ENCODE measurements at places on chromosomes 16 and 17.

DNA sequence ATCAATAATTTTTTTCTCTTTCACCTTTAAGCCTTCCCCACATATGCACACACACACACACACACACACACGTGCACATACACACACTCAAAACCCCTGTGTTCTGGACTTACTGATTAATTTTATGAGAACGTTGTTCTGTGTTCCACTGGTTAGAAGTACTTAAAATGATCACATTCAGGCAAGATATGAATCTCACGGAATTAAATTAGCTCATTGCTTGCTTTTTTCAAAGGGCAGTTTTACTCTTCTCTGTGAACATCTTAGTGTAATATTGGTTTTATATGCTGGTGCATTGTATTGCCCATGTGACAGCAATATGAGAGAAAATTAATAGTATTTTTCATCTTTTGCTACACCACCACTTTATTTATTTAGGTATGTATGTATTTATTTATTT lies 377.3 kb upstream of the RBFOX1 start:
- no peak for DNase-seq

DNA sequence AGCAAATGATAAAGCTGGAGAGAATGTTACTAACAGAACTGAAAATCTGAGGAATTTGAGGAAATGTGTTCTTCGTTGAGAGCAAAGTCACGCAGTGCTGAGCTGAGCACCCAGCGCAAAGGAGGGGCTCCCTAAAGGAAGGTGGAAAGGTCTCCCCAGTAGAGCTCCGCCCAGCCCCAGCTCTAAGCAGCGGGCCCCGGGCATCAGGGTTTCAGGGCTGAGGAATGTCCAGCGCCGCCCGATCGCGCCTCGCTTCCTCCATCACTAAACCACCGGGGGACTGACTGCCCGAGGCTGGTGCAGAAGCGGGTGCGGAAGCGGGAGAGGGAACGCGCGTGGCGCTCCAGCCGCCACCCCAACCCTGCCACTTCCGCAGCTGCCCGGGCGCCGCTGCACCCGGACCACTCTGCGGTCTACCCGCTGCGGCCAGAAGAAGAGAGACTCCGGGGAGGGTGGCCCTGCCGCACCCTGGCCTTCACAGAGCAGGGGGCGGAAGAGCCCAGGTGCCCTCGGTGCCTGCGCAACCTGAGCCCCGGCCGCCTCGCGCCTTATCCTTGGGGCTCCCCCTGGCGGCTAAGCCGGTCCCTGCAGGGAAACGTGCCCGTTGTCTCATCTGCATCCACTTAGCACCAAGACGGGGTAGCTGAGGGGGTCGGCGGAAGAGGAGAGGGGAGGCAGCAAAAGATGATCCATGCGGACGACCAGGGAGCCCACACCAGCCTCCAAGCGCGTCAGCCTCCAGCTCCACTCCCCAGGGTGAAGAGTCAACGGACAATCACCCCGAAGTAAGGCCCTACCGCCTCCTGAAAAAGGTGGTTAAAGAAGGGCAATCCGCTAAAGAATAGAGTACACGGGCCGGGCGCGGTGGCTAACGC lies 12.4 kb upstream of the GUCY2D start:
- DNase-seq = no peak

- no peak for DNase-seq
These were observed 5.6 kb upstream of the HSBP1 start for GRCh38 chr16:83802135-83802534.

DNA sequence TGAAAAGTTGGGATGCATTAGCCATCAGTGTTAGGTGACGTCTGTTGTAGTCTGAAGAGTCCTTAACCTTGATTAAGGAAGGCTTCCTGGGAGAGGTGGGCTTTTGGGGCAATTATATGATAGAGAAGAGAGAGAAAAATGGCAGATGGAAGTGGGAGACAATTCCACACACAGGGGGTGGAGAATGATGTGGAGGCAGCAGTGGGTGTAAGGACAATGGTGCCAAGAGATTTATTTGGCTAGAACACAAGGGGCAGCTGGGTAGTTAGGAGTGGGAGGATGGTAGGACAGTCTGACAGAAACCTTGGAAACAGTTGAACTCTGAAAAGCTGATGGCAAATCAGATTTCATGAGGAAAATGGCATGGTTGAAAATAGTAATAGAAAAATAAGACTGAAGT lies 10.7 kb upstream of the DUSP14 start:
- DNase-seq = no peak

- no peak for DNase-seq
These were observed 20.3 kb downstream of the RAPGEFL1 start for GRCh38 chr17:40197550-40197949.

DNA sequence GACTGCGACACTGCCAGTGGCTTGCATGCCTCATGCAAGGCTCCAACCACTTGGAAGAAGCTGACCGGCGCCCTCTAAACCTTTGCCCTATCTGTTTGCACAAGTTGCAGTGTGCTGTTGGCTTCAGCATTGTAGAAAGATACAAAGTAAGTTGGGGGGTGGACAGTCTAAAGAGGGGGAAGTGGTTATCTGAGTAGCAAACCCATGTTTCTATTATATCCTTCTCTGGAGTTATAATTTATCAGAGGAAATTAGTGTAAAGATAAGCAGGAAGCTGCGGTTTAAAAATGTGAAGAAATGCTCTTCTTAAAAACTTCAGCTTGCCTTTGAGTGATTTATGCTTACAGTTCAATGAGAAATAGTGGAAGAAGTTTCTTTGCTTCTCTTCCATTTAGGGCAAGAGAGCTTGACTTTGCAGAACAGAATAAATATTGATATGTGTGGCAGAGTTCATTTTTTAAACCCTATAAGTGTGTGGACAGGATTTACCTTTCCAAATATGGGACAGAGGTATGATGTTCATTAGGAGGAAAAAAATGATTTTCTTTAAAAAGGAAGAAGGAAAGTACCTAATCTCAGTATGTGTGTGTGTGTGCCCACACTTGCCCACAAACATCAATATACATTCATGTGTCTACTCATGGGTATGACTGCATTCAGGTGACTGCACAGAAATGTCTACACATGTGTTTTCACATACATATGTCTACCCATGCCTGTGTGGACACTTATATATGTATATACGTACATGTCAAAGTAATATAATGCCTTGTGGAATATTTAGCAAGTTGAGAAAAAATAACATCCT lies 8.1 kb downstream of the AMZ2 start:
- DNase-seq = no peak

- DNase-seq = no peak
These were observed 122.0 kb downstream of the COPRS start for GRCh38 chr17:31736855-31737625.

GRCh38 chr17:34993031-34993430 lies 12.7 kb downstream of the LIG3 start:
- DNase-seq = no peak

DNA sequence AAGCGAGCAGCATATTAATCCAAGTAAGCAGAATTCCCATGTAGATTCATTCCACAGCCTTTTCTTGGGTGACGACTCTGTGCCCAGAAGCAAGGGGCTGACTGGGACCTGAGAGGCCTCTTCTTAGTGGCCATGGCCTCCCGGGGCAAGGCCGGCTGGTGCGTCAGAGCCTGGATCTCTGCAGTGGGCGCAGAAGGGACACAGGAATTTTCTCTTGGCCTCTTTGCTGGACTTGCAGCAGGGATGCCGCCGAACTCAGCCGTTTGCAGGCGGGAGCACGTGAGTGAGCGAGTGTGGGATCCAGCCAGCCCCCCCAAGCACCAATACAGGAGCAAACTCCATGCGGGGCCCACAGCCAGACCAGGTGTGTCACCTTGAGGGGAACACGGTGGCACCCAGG lies 151.8 kb downstream of the RPTOR start:
- DNase-seq = no peak

GRCh38 chr16:49631187-49632041 lies 224.5 kb downstream of the ZNF423 start:
- no peak for DNase-seq

- DNase-seq = no peak
These were observed 123.6 kb downstream of the CDYL2 start for GRCh38 chr16:80680839-80681238.

DNA sequence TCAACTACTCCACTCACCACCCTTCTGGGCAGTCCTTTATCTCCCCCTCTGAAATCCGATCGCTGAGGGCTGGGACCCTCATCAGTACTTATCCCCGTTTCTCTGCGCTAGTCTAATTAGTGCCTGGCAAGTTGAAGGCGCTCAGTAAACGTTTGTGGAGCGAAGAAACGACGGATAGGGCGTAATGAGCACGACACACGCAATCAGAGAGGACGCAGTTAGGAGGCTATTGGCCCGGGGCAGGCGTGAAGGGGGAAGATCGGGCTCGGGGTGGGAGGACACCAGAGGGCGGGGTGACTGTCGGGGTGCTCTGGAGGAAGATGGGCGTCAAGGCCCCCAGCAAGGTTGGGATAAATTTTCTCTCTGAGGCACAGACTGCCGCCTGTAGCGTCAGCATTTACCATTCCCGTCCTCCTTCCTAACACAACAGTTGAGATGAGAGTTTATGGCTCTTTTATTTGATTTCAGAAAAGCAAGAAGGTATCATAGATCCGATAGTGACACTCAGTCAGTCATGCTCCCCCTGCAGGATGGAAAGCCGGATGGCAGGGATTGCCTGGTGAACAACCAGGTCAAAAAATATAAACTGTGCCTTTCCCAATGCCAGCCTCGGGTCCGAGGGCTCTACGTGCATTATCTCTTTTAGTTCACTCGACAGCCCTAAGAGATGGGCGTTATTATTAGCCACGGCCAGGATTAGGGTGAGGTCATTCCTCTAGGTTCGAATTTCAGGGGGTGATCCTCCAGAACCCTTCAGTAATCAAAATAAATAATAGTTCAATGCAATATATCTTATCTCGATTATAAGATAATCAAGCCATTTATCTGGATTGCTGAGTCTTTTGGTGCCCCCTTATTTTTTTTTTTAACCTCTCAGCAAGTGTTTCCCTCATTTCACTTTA lies 9.5 kb upstream of the ARL4D start:
- DNase-seq = no peak
